ENCODE measurements at places on chromosomes 4 and X. TPM values are rescaled to one million over a fixed set of nuclear protein-coding genes. Genes with fewer than 3 reads are reported as not detected.

The RADX gene
- 15.6 TPM for total RNA-seq

DNA sequence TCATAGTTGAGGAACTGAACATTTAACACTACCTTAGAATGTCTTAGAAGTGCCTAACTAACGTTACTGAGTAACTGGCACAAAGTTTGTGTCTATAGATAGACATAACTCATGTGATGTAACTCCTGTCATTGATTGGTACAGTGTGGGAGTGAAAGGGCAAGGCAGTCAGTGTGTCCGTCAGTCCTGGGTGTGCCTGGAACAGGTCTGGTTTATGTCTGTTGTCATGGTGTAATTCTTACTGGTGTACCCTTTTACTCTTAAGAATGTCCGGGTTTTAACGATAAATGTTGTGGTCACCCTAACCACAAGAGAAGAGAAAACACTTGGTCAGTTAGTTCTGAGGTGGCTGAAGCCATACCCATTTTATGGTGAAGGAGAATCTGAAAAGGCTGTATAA lies 93.1 kb upstream of the ESX1 start:
- no peaks in the 10 kb centered on the region for H3K36me3 ChIP-seq
- H3K27me3 ChIP-seq: no peaks in the 10 kb centered on the region
- no peak overlapping the region for H3K4me3 ChIP-seq
- H3K27ac ChIP-seq: no peak overlapping the region
- H3K4me1 ChIP-seq: no peaks in the 10 kb centered on the region
- DNase-seq: no peak

DNA sequence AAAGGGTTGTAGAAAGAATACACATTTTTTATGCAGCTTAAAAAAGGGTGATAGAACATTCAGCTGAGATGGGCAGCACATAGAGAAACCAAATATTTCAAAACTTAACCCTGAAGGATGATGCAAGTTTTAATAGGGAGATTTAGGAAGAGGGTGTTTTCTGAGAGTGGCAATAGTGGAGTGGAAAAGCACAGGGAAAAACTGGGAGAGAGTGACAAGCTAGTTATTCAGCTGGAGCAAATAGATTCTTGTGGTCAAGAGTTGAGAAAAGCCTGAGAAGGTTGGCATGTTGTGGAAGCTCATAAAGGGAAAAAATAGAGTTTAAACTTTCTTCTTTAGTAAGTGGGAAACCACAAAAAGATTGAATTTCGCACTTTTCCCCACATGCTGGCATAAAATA lies 359.6 kb upstream of the PITX2 start:
- H3K36me3 ChIP-seq: no peaks in the 10 kb centered on the region
- no peak overlapping the region for H3K4me3 ChIP-seq
- no peaks in the 10 kb centered on the region for H3K4me1 ChIP-seq
- no peaks in the 10 kb centered on the region for H3K27me3 ChIP-seq

The BEX5 gene
- total RNA-seq: 7.4 TPM

DNA sequence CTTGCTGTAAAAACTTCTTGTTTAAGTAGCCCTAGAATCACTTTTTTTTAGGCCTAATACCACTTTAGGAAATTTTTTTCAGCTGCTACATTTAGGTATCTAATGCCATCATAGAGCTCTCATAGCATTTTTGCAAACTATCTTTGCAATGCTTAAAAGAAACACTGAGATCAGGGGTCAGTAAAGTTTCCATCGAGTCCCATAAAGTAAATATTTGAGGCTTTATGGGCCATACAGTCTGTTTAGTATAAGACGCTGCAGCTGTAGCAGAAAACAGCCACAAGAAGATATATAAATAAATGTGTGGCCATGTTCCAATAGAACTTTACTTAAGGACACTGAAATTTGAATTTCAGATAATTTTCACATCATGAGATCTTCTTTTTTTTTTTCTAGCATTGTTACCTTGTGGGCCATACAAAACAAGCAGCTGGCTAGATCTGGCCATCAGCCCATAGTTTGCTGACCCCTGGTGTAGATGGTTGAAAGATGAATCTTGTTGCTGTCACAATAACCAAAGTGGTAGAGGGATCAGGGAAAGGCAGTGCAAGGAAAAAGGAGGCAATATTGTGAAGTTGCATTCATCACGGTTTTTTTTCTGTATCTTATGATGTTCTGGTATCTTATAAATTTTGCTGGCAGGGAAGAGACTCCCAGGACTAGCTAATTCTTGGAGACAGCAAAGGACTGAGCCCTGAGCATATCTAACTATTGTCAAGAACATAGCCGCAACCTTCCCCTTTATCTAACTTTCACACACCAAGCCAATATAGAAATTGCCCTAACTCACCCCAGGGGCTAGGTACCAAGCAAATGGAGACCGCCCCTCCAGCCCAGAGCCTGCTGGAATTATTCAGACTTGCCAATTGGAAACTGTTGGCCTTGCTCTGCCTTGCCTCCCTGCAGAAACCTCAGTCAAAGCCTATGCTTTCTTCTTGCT lies 46.6 kb downstream of the RASGEF1B start:
- no peaks in the 10 kb centered on the region for H3K4me1 ChIP-seq
- no peak for DNase-seq
- no peak overlapping the region for H3K4me3 ChIP-seq

- no peak overlapping the region for H3K27ac ChIP-seq
- no peak overlapping the region for H3K4me3 ChIP-seq
- no peak for DNase-seq
- no peaks in the 10 kb centered on the region for H3K4me1 ChIP-seq
These were observed 23.8 kb downstream of the COL25A1 start for GRCh38 chr4:109278594-109279031.

- H3K36me3 ChIP-seq: no peaks in the 10 kb centered on the region
- DNase-seq: no peak
- H3K4me3 ChIP-seq: no peak overlapping the region
- no peaks in the 10 kb centered on the region for H3K27me3 ChIP-seq
- no peaks in the 10 kb centered on the region for H3K4me1 ChIP-seq
These were observed 351.5 kb upstream of the EMCN start for GRCh38 chr4:100869276-100869675.

- no peaks in the 10 kb centered on the region for H3K27me3 ChIP-seq
- H3K36me3 ChIP-seq: no peaks in the 10 kb centered on the region
- no peaks in the 10 kb centered on the region for H3K4me1 ChIP-seq
- no peak overlapping the region for H3K27ac ChIP-seq
- no peak for DNase-seq
These were observed 2.3 kb downstream of the ATP2B3 start for GRCh38 chrX:153519569-153520286.

DNA sequence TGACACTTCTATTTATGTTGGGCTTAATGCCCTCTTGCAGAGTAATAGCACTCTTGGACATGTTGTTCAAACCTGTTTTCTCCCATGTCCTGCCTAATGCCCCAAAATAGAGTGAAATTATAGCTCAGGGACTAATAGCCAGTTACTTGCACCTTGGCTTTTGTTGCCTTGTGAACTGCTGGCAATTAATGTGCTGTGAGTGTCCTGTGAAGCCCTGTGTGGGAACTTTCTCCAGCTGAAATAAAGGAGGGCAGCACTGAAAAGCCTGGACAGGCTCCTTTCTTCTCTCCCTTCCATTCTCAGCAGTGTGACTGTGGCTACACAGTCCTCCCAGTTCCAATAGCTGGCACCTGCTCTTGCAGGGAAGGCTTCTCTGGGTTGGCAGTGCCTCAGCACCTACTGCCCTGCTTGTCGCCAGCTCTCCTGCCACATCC lies 72.4 kb downstream of the DCLK2 start:
- H3K4me1 ChIP-seq: no peaks in the 10 kb centered on the region
- no peaks in the 10 kb centered on the region for H3K36me3 ChIP-seq
- no peak overlapping the region for H3K27ac ChIP-seq
- no peak for DNase-seq

The OPRPN gene
- not detected for total RNA-seq

The HSFX4 gene
- not detected for total RNA-seq

- H3K27ac ChIP-seq: peak within 1 kb of the TSS; percentile 6
- DNase-seq: no peak
- H3K4me3 ChIP-seq: peak within 1 kb of the TSS; percentile 41
- H3K4me1 ChIP-seq: peaks cover 38% of the 10 kb centered on the region
These were observed at the start of gene FLNA for GRCh38 chrX:154374313-154375155. Gene FLNA, minus strand, starts transcription at chrX:154374634. Its CDS starts 3,389 bp downstream, at chrX:154371245.

- H3K36me3 ChIP-seq: no peaks in the 10 kb centered on the region
- H3K4me3 ChIP-seq: no peak overlapping the region
- no peak for DNase-seq
- no peaks in the 10 kb centered on the region for H3K27me3 ChIP-seq
- no peak overlapping the region for H3K27ac ChIP-seq
These were observed 153.0 kb upstream of the SCML1 start for GRCh38 chrX:17584248-17584681.

Measured in CD4-positive, alpha-beta memory T cell (primary cell).